ENCODE measurements at places on chromosomes 1 and 21.

DNA sequence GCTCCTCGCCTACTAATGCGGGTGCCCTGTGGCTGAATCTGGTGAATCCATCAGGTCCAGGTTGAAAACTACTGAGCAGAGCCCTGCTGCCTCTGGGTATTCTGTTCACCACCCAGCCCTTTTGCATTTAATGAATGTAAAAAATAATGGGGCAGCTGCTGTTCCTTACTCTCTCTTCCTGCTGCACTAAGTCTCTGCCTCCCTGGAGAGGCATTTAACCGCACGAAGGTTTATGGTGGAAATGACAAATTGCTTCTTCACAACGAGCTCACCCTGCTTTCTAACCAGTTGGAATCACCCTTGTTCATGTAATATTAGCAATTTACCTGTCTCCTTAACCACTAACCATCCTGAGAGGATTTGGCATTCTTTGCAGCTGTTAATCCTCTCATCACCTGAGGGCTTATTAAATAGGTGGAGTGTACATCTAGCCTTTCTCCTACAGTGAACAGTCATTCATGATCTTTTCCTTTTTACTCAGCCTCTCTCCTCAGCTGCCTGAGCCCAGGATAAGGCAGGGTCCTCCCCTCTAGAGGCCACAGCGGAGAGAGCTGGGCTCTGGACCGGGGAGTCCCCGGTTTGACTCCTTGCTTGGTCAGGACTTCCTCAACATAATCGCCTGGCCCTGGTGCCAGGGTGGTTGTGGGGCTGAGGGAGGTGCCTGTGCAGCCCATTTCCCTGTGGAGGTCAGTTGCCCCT, 97.6 kb downstream of the NOS1AP start:
- no peak for DNase-seq

DNA sequence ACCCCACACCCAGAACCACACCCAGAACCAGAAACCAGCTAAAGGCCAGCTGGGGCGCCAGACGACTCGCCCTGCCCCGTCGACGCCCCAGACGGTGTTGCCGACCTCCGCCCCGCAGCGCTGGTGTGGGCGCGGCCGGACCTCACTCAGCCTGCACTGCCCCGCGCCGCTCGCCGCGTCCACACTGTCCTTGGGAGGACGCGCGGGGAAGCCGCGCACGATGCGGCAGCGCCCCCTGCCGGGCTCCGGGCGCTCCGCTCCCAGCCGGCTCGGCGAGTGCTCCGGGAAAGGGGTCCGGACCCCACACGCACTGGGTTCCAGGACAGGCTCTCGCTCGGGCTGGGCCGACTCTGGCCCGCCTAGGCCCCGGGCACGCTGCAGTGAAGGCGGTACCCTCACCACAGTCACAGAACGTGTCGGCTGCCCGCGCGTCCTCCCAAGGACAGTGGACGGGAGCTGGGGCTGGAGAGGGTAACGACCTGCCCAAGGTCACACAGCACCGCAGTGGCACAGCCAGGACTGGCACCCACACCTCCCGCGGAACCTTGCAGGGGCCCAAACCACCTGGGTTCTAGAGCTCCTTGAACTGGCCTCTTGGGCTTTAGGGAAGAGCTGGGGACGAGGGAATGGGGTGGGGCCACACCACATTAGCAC, 90.2 kb downstream of the DMRTA2 start:
- DNase-seq: peak; percentile 32

- no peak for DNase-seq
Observed at GRCh38 chr1:7698641-7699040, 72.5 kb upstream of the VAMP3 start.

GRCh38 chr21:41573902-41574690, 66.1 kb upstream of the TMPRSS2 start:
- no peak for DNase-seq

DNA sequence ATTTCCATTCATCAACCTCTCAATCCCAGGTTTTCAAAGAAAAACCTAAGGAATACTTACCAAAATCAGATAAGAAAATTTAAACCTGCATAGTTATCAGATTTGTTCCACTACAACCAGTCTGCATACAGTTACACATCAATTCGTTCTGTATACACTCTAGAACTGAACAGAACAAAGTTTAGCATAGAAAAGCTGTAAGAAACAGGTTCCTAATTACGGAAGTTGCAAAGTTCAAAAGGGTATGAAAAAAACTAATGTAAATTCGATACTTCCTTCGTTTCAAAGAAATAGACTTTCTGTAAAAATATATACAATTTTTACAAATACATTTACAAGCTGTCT, 3.1 kb downstream of the MCL1 start:
- DNase-seq: no peak

- DNase-seq: no peak
Observed at GRCh38 chr1:198604975-198605374, 33.9 kb upstream of the PTPRC start.

- peak; percentile 9 for DNase-seq
Observed at GRCh38 chr1:231493421-231494185, 34.9 kb upstream of the TSNAX start.

DNA sequence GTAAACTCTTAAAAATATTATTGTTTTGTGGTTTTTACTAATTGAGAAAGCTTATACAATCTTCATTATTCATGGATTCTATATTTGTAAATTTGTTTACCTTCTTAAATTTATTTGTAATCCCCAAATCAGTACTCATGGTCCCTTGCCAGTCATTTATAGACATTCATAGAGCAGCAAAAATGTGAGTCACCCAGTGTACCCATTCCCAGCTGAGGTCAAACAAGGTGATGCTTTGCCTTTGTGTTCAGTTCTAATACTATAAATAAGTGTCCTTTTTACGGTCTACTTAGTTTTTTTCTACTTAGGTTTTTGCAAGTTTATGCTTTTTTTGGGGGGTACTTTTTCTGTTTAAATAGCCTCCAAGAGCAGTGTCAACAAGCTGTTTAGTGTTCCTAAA, 36.1 kb downstream of the SORT1 start:
- no peak for DNase-seq

GRCh38 chr1:61079898-61080336, 2.4 kb upstream of the NFIA start:
- no peak for DNase-seq

DNA sequence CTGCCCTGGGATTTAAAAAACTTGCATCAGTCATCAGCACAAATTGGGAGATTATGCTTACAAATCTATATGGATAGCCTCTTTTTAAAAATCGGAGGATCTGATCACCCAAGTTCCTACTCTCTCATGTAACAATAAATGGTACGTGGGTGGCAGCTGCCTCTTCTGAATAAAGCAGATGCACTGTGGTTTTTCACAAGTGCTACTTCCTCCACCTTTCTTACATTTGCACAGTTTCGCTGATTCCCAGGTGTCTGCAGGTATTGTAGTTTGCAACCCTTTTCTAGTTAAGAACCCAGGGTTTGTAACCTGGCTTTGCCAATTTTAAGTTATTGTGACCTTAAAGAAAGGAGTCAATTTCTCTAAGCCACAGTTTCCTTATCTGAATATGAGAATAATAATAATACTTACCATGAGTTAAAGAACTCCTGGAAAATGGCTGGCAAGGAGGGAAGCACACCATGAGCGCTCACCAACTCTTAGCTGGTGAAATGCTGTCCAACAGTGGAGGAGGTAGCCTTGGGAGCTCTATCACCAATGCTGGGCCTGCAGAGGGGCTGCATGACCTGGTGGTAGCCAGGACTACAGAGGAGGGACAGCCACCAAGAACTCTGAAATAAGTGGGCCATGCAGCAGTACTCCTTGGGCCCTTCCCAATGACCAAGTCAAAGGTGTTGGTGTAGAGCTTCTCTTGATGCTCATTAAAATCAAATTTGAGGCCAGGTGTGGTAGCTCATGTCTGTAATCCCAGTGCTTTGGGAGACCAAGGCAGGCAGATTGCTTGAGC, 30.2 kb upstream of the KCNA2 start:
- no peak for DNase-seq

DNA sequence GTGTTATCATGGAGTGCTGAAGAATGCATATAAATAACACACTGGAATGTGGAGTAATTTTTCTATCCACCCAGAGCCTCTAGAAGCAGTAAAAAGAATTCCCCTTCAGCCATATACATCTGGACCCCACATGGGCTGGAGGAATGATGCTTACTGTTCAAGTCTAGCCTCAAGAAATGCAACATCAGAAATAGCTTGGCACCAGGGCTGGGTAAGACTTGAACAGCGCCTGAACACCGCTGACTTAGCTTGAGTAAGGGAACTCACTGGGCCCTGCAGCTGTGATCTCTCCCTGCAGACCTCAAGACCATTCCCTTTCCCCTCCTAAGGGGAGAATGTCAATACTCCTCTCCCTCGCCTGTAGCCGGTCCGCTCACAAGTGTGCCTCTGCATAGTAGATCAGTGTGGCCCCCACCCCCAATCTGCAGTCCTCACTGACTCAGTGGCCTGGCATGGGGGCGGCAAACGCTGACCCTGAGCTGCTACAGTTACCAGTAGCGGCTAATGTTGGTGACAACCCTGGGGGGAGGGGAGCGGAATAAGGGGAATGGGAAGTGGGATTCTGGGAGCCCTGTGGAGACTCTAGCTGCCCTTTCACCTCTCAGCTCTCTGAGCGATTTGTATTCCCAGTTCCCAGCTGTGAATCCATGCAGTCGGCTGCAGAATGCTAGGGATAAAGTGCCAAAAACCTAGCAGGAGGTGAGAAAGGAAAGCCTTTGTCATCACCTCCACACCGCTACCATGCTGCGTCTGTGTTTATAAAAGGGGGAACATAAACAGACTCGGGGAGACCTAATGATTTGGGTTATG, 483.9 kb downstream of the DISC1 start:
- DNase-seq: no peak

GRCh38 chr1:11373895-11374747, 101.1 kb downstream of the UBIAD1 start:
- DNase-seq: no peak

- no peak for DNase-seq
Observed at GRCh38 chr1:119323216-119323982, 45.2 kb upstream of the HAO2 start.

GRCh38 chr1:8004803-8005573, 21.1 kb downstream of the ERRFI1 start:
- DNase-seq: no peak

GRCh38 chr1:211336775-211337174, 10.1 kb downstream of the TRAF5 start:
- DNase-seq: no peak

DNA sequence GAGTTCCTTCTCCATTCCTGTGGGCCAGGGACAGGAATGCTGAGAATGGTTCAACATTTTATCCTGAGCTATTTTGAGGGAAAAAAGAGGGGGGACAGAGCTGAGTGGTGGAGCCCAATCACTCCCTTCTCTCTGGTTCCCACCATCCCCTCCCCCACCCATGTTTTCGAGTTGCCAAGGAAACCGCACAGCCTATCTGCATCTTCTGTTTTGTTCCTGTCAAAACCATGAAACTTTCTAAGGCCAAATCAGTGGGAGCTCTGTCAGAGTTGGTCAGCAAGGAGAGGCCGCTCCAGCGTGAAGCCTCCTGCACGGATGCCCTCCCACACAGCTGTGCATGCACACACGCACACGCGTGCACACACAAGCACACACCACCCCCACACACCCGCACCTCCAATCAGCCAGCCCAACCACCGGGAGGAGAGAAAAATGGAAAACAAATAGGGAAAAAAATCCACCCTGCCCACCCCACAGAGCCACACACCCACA, 54.5 kb upstream of the ATP2B4 start:
- no peak for DNase-seq

GRCh38 chr1:77994117-77994705, 10.5 kb upstream of the DNAJB4 start:
- DNase-seq: no peak

DNA sequence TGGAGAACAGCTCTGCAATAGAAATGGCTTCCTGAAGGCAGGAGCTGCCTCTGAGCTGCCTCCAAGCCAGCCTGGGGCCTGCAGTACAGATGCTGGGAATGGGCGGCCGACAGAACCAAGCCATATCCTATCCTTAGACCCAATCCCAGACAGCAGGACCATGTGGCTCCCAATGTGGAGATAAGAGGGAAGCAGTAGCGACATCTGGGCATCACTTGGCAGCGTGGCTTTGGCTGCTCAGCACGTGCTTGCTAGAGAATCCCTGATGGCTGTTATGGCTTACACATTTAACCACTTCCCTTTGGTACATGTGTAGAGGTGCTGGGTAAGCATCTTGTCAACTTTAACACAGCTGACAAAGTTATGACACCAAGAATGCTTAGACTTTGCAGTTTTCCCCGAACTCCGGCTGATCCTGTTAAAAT, 87.7 kb downstream of the MAN1C1 start:
- peak; percentile 40 for DNase-seq

DNA sequence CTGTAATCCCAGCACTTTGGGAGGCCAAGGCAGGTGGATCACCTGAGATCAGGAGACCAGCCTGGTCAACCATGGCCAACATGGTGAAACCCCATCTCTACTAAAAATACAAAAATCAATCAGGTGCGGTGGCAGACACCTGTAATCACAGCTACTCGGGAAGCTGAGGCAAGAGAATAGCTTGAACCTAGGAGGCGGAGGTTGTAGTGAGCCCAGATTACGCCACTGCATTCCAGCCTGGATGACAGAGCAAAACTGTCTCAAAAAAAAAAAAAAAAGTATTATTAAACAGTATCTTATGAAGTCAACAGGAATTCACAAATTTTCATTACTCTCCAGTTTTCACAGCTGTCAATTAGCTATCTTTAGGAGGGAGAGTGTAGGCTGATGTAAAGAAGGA, 3.8 kb downstream of the ACBD6 start:
- DNase-seq: no peak

GRCh38 chr1:16249596-16250241, 12.7 kb upstream of the CPLANE2 start:
- no peak for DNase-seq

- no peak for DNase-seq
Observed at GRCh38 chr1:243312952-243313634, 57.3 kb downstream of the SDCCAG8 start.

- DNase-seq: no peak
Observed at GRCh38 chr21:42306366-42307035, 8.7 kb downstream of the TFF3 start.

DNA sequence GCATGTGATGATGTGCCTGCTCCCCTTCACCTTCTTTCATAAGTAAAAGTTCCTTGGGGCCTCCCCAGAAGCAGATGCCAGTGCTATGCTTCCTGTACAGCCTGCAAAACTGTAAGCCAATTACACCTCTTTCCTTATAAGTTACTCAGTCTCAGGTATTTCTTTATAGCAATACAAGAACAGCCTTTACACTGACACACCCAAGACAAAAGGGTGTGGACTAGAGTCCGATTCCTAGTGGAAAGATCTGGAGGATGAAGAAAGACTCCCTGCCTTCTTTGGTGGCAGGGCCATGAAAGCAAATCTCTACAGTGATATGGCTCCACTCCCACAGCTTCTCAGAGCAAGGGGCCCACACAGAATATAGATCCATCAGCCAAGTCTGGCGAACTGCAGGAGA, 209.7 kb upstream of the ST6GALNAC5 start:
- no peak for DNase-seq

Data from T-helper 1 cell (primary cell).